RPMI7951 (cell line): ENCODE measurements at places on chromosomes 16 and 17.

DNA sequence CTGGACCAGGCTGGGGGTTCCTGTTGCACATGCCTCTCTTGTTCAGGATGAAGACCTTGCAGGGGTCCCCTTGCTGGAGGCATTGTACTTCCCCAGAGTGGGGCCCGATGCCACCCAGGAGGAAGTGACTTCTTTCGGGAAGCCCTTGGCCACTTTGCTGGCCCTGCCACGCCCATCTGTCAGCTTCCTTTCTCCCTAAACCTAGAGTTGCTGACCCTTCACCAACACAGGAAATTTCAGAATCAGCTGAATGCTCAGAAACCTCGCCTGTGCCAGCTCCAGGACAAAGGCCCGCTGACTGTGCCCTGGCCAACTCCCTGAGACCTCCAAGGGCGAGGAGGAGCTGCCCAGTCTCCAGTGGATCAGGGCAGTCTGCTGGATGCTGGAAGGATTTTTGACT, 26.7 kb downstream of the WNT9B start:
- DNase-seq, result no peak

- peak; percentile 86 for DNase-seq
Measured at GRCh38 chr16:48317614-48318315, 67.4 kb downstream of the SIAH1 start.

DNA sequence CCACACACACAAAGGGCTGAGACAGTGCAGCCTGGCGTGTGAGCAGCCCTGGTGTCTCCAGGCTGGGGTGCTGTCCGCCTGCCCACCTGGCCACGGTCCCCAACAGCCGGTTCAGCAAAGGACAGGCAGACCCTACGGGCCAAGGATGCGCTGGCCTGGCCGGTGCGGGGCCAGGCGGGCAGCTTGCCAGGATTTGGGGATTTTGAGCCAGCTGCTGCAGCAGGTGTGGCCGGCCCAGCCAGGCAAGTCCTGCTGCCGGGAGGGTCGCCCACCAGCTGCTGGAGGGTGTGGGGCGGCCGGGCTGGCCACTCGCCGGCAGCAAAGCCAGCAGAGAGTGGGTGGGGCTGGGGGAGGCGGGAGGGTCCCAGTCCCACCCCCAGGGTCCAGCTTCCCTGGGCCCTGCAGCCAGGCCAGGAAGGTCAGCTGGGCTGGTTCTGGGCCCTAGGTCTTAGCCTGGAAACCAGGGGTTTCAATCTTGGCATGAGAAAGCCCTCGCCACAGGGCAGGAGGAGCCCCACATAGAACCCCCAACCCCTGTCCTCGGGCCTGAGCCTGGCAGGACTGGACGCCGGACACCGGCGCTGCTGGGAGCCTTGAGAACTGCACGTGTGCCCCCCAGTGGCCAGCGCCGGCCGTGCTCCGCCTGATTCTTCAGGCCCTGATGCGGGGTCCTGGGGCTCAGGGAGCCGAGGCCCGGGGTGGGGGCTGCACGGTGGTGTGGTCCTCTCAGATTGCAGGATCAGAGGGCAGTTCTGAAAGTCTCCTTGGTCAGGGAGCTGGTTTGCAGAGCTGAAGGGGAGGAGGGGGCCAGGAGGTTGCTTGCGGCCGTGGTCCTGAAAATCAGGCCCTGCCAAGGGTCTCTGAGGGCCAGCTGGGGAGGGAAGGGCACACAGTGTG, 17.6 kb upstream of the SSTR5 start:
- DNase-seq, result peak; percentile 14

GRCh38 chr17:64938925-64939474, 19.7 kb upstream of the LRRC37A3 start:
- peak; percentile 30 for DNase-seq

GRCh38 chr16:19468300-19468699, 50.6 kb downstream of the TMC5 start:
- DNase-seq, result no peak
